ENCODE measurements at places on chromosomes 16 and 17.

DNA sequence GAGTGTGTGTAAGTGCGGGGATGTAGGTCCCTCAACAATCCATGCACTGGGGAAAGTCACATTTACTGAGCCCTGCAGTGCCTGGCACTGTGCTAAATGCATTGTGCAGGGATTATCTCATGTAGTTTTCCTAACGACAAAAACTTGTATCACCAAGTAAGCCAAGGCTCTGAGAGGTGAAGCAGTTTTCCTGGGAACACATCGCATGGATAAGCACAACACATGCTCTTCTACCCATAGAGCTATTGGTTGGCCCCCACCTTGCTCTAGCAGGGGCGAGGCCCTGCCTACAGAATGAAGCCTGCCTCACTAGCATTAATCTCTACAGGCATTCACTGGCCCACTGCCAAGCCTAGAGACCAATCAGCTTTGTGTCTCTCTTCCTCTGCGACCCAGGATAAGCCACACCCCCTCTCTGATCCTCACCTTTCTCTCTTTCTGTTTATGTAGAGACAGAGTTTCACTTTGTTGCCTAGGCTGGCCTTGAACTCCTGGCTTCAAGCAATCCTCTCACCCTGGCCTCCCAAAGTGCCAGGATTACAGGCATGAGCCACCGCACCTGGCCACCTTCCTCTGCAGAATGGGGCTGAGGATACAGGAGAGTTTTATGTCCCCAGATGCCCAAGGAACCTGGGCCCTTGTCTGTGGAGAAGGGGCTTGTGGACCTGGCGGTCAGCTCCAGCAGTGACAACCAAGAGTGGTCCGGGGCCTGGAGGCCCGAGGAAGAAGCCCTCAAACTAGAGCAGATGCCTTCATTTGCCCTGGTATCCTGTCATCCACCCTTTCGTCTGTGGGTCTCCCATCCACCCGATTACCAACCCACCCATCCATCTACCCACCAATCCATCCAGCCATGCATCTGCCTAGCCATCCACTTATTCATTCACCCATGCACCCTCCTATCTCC lies 12.8 kb downstream of the CDH16 start:
- peaks cover 28% of the 10 kb centered on the region for H3K4me1 ChIP-seq
- no peak for DNase-seq
- peak overlapping the region; percentile 93 for H3K27ac ChIP-seq
- H3K4me3 ChIP-seq, result no peak overlapping the region
- H3K36me3 ChIP-seq, result no peaks in the 10 kb centered on the region

GRCh38 chr16:48619979-48620378 lies 10.0 kb upstream of the N4BP1 start:
- H3K27ac ChIP-seq, result no peak overlapping the region
- no peak for DNase-seq
- peaks cover 23% of the 10 kb centered on the region for H3K4me1 ChIP-seq
- H3K4me3 ChIP-seq, result no peak overlapping the region
- H3K36me3 ChIP-seq, result no peaks in the 10 kb centered on the region

DNA sequence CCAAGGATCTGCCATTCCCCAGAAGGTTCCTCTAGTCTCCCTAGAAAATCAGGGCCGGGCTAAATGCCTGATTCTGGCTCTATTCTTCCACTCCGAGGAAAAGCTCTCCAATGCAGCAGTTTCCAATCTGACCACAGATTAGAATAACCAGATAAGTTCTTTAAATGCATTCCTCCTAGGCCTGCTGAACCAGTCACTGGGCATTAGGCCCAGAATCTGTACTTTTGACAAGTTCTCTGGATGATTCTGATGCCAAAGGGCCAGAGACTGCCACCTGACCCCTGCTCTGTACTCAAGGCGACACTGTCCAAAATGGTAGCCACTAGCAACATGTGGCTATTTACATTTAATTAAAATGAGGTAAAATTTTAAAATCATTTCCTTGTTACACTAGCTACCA lies 22.3 kb downstream of the MAP3K14 start:
- H3K27ac ChIP-seq, result peak overlapping the region; percentile 57
- DNase-seq, result no peak
- no peak overlapping the region for H3K4me3 ChIP-seq
- no peaks in the 10 kb centered on the region for H3K27me3 ChIP-seq
- H3K36me3 ChIP-seq, result peaks cover 10% of the 10 kb centered on the region
- H3K4me1 ChIP-seq, result peaks cover 83% of the 10 kb centered on the region

- H3K27ac ChIP-seq, result no peak overlapping the region
- H3K36me3 ChIP-seq, result peaks cover 46% of the 10 kb centered on the region
- no peak for DNase-seq
- no peak overlapping the region for H3K4me3 ChIP-seq
- no peaks in the 10 kb centered on the region for H3K27me3 ChIP-seq
Measured at GRCh38 chr16:69436896-69437295, 12.5 kb downstream of the CYB5B start.

DNA sequence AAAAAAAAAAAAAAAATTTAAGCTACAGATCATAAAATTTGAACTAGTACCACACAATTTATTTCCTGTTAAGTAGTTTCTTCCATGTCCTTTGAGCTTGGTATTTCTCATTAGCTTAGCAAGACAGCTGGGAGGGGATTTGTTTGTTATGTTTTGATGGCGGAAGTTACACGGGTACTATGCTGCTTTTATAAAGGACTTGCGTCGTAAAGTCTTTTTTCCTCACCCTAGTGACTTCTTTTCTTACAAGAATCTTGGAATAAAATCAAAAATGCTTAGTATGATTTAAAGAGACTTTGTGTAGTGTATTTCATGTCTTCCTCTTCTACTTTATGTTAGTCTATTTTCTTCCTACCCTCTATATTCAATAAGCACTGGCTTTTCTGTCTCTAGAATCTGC lies 89.1 kb downstream of the NLK start:
- H3K4me3 ChIP-seq, result no peak overlapping the region
- H3K4me1 ChIP-seq, result no peaks in the 10 kb centered on the region
- DNase-seq, result no peak
- no peaks in the 10 kb centered on the region for H3K36me3 ChIP-seq
- H3K27me3 ChIP-seq, result no peaks in the 10 kb centered on the region

DNA sequence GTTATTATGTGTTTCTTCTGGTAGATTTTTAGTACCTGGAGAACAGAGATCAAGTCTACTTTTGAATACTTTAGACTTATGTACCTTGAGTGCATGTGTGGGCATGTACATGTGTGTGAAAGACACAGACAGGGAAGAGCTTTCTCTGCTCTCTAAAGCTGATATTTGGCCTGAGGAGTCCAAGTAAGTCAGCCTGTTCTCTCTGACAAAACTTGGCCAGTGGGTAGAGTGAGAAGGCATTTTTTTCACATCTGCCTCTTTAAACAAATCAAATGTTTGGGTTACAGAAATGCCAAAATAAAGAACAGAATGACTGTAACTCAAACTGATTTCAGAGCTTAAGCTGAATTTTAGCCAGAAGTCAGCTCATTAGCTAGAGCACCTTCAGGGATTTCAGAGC lies 309.7 kb upstream of the DYNLRB2 start:
- peak overlapping the region; percentile 11 for H3K27ac ChIP-seq
- DNase-seq, result no peak
- no peak overlapping the region for H3K4me3 ChIP-seq
- H3K36me3 ChIP-seq, result no peaks in the 10 kb centered on the region
- H3K4me1 ChIP-seq, result peaks cover 22% of the 10 kb centered on the region
- no peaks in the 10 kb centered on the region for H3K27me3 ChIP-seq

DNA sequence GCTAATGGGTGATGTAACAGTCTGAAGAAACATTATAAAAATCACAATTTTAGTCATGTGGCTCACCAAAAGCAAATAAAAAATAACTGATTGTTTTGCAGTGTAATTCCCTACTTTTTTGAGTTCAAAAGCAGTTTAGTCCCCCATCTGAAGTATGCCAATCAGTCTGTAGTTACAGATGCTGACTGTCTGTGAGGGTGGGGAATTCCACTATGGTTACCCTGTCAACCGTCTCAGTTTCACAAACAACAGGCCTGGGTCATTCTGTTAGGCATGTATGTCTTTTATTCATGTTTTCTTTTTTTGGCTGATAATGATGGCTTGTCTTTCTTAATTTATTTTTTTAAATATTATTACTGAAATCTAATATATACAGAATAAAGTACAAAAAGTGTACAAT lies 69.3 kb downstream of the STXBP4 start:
- H3K27me3 ChIP-seq, result no peaks in the 10 kb centered on the region
- DNase-seq, result no peak
- H3K36me3 ChIP-seq, result no peaks in the 10 kb centered on the region
- no peaks in the 10 kb centered on the region for H3K4me1 ChIP-seq
- no peak overlapping the region for H3K4me3 ChIP-seq

DNA sequence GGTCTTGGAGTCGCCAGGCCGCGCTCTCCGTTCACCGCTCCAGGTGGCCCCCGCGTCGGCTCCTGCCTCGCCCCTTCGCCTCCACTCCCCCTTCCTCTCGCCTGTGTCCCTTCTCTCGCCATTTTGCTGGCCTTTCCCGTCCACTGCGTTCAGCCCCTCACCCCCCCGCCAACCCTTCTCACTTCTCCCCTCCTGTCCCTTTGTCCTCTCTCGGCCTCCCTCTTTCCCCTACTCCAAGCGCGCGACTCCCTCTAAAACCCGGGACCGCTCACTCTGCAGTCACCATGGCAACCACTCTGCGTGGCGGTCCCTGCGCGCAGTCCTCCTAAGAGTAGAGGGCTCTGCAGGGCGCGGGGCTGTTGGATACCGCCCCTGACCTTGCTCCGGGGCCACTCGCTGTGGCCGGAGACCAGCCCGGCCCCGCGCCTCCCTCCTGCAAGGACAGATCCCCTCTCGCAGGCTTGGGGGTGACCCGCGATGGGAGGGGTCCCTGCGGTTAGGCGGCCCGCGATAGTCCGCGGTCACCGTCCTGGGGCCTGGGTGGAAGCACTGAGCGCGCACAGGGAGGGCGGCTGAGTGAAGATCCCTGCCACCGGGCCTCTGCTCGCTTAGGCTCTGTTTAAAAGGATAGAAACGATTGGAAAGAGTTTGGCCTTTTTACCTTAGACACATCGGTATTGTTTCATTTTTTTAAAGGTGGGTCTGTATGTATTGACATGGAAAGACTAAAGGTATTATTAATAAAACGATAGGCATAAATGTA lies 454 bp downstream of the CCDC40 start:
- peaks cover 11% of the 10 kb centered on the region for H3K4me1 ChIP-seq
- H3K27me3 ChIP-seq, result no peaks in the 10 kb centered on the region
- DNase-seq, result no peak
- peak overlapping the region; percentile 70 for H3K4me3 ChIP-seq

DNA sequence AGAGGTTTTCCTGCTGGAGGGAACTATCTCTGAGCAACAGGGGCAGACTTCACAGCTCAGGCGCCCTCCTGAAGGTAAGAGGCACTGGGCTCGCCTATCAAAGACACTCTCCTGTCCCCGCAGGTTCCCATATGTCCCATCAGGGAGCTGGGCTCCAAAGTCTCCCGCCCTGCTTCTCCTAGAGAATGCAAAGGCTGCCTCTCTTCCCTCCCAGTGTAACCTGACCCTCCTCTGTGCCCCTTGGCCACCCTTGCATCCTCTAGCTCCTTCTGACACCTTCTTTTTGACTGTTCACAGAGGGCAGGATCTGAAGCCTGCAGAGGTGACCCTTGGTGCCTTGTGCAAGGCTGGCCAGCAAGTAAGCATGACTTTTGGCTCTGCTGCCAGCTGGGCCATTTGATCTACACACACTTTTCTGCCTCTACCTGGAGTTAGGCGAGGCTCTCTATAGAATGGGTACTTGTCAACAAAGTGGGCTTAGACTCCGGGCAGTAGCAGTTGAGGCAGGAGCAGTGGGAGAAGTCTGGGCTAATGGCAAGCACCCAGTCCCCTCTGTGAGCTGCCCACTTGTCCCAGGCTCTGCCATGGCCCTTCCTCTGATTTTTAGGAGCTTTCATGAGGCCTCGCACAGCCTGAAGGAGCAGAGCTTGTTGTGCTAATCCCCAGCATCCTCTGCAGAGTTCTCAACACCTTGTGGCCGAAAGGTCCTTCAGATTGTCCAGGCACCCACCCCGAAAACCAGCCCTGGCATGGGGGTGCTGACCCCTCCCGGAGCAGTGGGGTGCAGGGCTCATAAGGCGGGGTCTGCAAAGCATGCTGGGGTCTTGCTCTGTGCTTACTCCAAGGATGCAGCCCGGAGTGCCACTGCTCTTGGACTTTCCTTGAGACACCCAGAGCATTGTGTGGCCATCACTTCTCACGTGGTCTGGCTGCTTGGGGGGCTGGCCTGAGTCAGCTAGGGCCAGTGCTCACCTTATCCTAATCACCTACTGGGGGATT lies 122.9 kb downstream of the METRNL start:
- H3K36me3 ChIP-seq, result no peaks in the 10 kb centered on the region
- H3K27ac ChIP-seq, result peak overlapping the region; percentile 86
- H3K27me3 ChIP-seq, result no peaks in the 10 kb centered on the region
- no peak for DNase-seq

GRCh38 chr16:27156579-27156978 lies 46.7 kb upstream of the KDM8 start:
- no peak for DNase-seq
- H3K36me3 ChIP-seq, result no peaks in the 10 kb centered on the region
- H3K4me3 ChIP-seq, result no peak overlapping the region
- H3K27ac ChIP-seq, result no peak overlapping the region

DNA sequence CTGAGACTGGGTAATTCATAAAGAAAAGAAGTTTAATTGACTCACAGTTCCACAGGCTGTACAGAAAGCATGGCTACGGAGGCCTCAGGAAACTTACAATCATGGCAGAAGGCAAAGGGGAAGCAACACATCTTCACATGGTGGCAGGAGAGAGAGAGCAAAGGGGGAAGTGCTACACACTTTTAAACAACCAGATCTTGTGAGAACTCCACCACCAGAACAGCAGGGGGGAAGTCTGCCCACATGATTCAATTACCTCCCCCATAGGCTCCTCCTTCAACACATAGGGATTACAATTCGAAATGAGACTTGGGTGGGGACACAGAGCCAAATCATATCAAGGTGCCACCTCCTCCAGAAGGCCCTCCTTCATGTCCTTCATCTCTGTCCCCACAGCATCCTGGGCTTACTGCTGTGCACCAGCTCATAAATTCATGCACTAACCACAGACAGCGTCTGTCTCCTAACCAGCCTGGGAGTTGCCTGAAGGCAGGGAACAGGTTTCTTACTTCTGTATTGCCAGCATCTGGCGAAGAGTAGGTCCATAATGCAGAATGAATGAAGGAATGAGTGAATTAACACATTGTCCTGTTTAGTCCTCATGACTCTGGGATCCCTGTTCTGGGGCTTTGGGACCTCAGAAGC lies 74.4 kb downstream of the WSB1 start:
- no peaks in the 10 kb centered on the region for H3K36me3 ChIP-seq
- H3K27ac ChIP-seq, result no peak overlapping the region
- no peak for DNase-seq
- H3K27me3 ChIP-seq, result no peaks in the 10 kb centered on the region

DNA sequence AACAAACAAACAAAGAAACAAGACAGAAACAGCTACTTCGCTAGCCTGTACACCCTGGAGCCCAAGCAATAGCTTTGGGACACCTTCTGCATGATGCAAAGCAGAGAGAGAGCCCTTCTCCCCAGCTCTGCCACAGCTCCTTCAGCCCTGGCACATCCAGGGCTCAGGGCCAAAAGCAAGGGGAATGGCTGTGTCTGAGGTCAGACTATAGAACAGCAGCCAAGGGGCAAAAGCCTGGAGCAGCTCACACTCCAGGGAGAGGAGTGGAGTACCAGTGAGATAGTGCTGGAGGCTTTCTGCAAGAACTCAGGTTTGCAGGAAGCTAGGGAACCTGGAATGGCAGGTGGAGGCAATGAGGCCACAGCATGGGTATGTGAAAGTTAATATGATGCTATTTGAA lies 11.6 kb upstream of the SEPHS2 start:
- H3K4me3 ChIP-seq, result no peak overlapping the region
- no peaks in the 10 kb centered on the region for H3K36me3 ChIP-seq
- no peak for DNase-seq
- H3K27ac ChIP-seq, result no peak overlapping the region
- no peaks in the 10 kb centered on the region for H3K4me1 ChIP-seq

- DNase-seq, result no peak
- H3K36me3 ChIP-seq, result no peaks in the 10 kb centered on the region
- H3K27me3 ChIP-seq, result no peaks in the 10 kb centered on the region
- peaks cover 48% of the 10 kb centered on the region for H3K4me1 ChIP-seq
- peak overlapping the region; percentile 88 for H3K27ac ChIP-seq
- no peak overlapping the region for H3K4me3 ChIP-seq
Measured at GRCh38 chr17:2211661-2212399, 91.8 kb downstream of the SMG6 start.
